Panc1 (cell line): ENCODE measurements at places on chromosomes 6 and 20. TPM values are rescaled to one million over a fixed set of nuclear protein-coding genes. Genes with fewer than 3 reads are reported as not detected.

METTL24 gene
- not detected for total RNA-seq

CCR6 gene
- total RNA-seq, result not detected

CDSN gene
- total RNA-seq, result not detected

SLC17A9 gene
- total RNA-seq, result 0.28 TPM

CAP2 gene
- total RNA-seq, result 37.0 TPM

SEMG1 gene
- not detected for total RNA-seq

EDEM2 gene
- total RNA-seq, result 34.7 TPM
